Stimulated activated CD4-positive, alpha-beta T cell treated with anti-CD3 and anti-CD28 coated beads, TNF-alpha, amount 100 ng/mL, for 1 hour (primary cell): ENCODE measurements at places on chromosomes 2 and 18.

- DNase-seq = no peak
These were observed 3.3 kb downstream of the PSTPIP2 start for GRCh38 chr18:46068763-46069162.

DNA sequence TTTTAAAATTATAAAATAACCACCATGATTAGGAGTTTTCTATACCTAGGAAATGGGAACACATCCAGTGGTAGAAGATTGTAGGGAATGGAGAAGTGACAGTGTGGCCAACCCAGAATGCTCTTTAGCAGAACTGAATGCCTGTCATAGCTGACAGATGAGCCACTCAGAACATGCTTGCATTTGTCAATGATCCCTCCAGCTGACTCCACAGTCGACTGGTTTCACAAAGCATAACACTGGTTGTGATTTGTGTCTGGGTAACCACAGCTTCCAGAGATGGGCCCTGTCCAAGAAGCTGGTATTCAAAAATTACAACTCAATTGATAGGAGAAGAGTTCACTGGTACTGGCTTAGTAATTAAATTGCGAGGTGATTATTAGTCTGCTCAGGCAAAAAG is 9.0 kb upstream of the CTIF start:
- no peak for DNase-seq

- no peak for DNase-seq
These were observed 33.6 kb upstream of the SMAD2 start for GRCh38 chr18:47964053-47964452.

GRCh38 chr2:164479460-164479859 is 141.8 kb downstream of the GRB14 start:
- DNase-seq = no peak

- no peak for DNase-seq
These were observed 1785.0 kb upstream of the LRRTM1 start for GRCh38 chr2:82089518-82089917.

DNA sequence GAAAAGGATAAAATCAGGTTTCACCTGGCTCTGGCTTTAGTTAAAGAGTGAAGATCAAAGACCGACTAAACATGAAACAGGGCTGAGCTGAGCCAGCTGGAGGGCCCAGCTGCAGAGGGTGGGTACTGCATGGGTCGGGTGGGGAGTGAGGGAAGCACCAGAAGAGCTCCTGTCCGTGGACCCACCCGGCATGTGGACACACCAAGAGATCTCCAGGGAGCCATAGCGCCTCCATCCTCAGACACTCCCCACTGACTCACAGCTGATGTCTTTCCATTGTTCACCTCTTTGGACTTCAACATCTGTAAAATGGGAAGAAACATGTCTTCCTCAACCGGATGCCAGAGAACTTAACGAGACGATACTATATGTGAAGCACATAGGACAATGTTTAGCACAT is 178.3 kb upstream of the KLHL29 start:
- no peak for DNase-seq

DNA sequence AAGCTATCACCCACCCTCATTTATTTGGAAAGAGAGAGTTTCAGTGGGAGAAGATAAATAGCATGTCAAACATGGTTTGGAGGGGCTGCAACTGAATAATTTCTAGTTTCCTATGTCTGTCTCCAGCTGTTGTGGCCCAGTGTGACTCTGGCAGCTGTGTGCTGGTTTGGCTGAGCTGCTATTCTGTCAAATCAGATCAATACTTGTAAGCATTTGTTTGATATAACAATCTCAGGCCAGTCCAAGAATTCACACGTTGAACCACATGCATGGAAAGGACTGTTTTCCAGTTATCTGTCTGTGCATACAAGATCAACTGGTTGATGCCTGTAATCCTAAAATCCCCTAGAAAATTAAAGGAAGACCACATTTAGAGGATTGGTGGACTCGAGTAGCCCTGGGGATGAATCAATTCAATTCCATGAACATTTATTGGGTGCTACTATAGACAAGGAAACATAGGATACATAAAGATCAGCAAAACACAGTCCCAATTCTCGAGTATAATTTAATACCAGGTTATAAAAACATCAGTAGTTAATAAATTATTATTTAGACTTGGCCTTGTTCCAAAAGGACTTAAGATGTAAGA is 209.0 kb upstream of the PARD3B start:
- no peak for DNase-seq

- no peak for DNase-seq
These were observed 71.8 kb downstream of the RAPH1 start for GRCh38 chr2:203463266-203463678.

- no peak for DNase-seq
These were observed 1.9 kb upstream of the SOX11 start for GRCh38 chr2:5690286-5690685.

DNA sequence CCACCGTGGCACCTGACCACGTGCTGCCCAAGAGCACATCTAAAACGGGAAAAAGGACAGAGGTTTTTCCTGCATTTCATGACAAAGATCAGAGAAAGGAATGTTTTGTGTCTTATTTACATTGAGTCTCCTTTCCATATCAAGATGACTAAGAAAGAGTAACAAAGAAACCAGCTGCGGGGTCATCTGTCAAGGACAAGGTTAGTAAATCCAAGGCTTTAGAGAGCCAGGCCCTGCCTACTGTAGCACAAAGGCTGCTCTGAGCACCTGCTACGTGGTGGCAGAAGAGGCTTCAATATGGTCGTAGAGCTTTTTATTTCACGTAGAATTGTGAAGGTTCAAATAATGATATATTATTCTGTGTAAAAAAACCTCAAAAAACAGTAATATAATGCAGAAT is 51.0 kb downstream of the PRELID3A start:
- DNase-seq = no peak

GRCh38 chr2:235934774-235935484 is 233.3 kb downstream of the GBX2 start:
- no peak for DNase-seq

DNA sequence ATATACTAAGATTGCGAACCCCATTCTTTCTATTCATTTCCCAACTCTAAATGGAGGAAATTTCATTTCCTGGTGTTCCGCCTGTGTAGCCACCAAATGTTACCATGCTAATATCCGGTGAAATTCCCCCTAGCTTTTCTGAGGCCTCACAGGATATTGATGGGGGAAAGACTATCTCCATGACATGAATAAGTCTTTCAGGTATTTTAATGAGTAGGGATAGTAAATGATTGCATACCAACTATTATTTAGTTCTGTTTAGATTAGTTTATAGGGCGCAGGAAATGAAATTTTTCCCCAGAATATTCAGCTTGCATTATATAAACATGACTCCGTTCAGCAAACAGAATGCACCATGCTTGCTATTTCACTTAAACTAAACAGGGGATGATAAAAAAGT is 55.4 kb downstream of the COL5A2 start:
- DNase-seq = no peak

DNA sequence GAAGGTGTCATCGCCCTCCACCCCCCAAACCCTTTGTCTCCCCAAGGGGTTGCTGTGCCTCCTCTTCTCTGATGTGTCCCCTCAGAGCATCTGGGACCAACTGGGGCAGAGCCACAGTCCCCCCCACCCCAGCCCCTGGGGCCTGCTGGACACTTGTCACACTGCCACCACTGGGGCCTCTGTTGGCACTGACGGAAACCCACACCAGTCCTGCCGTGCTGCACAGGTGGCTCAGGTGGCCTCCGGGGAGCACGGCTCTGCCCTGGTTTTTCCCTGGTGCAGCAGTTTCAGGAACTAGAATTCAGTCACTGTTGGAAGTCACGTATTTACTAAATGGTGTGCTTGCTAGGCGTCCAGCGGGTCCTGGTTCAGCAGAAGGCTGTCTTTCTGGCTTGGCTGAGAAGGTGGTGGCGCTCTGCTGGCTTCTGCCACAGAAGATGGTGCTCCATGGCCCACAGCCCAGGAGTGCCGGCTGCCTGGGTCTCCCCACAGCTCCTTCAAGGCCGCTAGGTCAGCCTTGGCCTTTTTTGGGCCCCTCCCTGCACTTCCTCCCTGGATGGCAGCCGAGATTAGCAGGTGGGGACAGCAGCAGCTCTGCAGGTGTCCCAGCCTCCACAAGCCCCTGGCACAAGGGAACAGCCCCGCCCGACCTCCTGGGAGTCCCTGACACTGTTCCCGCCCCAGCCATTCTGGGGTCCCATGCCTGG is 18.6 kb upstream of the KLHL30 start:
- DNase-seq = no peak
